ENCODE measurements at places on chromosomes 6 and 20.

GRCh38 chr6:7859591-7859990 lies 51.0 kb downstream of the TXNDC5 start:
- no peak for DNase-seq

DNA sequence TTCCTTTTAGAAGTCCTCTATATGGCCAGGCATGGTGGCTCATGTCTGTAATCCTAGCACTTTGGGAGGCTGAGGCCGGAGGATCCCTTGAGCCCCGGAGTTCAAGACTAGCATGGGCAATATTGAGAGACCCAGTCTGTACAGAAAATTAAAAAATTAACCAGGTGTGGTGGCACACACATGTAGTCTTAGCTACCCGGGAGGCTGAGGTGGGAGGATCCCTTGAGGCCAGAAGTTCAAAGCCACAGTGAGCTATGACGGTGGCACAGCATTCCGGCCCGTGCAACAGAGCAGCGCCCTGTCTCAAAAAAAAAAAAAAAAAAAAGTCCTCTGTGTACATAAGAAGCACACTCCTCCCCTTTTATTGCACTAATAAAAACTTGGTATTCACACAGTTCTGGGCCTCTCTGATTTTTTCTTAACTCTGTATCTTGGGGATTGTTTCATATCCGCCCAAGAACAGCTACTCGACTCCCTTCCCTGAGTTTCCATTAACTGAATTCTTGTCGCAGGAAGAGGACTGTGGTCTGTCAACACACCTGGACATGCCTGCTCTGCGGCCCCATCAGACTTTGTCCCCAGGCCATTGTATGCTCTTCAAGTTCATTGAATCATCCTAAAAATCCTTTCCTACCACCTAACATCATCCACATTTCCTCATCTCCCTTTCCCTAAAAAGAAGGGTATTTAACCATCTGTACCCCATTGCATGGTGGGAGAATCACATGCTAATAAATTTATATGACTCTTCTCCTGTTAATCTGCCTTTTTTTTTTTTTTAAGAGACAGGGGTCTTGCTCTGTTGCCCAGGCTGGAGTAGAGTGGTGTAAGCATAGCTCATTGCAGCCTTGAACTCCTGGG lies 25.9 kb upstream of the PPP1R3G start:
- no peak for DNase-seq

DNA sequence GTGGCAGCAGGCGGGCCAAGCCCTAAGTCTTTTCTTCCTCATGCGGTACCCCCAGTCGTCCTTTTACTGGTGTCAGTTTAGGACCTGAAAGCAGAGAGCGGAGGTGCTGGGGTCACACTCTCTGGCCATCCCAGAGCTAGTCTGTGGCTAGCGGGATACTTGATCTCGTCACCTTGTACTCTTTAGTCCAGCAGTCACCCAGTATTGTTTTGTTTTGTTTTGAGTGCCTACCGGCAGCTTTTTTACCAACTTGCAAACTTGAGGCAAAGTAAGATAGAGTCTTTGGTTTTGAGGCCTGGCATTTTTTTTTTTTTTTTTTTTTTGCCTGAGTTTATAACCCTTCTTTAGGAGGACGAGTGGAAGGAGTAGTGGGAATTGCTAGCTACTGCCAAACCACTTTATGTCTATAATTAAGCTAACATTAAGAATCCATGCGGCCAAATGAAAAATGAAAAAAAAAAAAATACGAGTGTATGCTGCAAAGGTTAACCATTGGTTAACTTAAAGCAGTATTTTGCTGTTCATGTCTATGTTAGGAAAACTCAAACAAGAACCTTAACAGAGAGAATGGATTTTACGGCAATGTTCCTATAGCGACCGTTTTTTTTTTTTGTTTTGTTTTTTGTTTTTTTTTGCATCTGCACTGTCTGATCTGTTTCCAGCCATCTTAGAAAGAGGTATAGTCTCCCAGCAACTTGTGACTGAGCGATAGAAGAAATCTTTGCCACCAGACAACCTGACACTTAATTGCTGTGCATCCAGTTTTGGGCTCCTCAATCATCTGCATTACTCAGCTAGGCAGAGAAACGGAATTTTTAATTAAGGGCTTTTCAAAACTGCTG lies 56.9 kb downstream of the FAM217A start:
- DNase-seq = no peak

DNA sequence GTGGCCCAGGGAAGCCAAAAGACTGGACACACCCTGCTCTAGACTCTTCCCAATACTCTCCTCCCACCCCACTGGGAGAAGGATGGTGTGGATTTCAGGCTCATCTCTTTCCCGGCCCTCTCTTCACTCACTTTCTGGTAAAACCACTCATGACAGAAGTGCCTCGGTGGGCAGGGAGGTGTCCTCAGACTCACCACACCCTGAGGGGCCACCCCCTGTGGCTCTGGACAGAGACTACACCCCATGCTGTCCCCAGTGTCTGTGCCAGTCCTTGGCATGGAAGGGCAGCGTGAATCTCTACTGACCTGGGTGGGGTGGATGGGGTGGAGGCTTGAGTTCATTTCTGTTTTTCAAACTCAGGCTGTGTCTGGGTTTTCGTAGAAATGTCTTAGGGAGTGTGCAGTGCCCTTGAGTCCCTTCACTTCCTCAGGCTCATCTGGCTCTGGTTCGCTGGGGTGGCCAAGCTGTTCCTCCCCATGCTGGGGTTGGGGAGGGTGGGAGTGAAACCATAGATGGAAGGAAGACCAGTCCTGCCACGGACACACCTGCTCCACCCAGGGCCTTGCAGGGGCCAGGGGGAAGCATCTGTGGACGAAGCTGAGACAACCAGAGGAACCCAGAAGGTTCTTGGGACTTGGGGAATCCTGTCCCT lies 59.1 kb downstream of the EZR start:
- no peak for DNase-seq

All from glomerular endothelial cell (primary cell).